ENCODE measurements at places on chromosomes 12 and 14. TPM values are rescaled to one million over a fixed set of nuclear protein-coding genes. Genes with fewer than 3 reads are reported as not detected.

DNA sequence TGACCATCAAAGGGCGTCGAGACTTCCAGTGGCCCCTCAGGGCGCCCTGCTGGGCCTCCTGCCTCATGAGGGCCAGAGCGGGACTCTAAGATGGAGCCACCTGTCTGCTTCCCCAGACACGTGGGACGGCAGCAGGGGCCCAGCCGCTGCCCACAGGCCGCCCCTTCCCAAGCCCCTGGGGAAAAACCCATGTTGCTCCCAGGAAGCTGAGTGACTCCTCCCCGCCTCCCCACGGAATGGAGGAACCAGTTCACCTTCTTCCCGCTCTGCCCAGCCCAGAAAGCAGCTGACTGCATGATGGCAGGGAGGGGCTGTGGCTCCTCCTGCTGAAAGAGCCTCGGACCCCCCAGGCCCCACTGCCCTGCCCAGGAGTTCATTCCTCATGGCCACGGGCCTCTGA, 14.9 kb downstream of the RAB35 start:
- DNase-seq, result no peak

DNA sequence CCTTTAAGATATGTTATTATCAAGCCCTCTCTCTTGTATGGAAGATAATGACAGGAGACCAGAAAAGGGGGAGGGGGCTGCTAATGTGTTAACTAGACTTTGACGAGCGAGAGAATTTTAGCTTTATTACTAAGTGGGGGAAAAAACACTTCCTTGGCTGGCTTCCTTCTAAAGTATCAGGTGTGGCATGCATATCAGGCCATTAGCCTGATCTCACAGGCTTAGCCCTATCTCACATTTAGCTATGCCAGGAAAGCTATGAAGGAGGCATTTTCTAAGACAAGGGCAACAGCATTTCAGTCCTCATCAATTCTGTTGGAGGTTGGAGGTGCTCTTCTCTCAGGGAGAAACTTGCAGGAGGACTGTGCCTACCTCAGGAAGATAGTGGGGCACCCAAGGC, 9.9 kb downstream of the SSPN start:
- DNase-seq, result no peak

DNA sequence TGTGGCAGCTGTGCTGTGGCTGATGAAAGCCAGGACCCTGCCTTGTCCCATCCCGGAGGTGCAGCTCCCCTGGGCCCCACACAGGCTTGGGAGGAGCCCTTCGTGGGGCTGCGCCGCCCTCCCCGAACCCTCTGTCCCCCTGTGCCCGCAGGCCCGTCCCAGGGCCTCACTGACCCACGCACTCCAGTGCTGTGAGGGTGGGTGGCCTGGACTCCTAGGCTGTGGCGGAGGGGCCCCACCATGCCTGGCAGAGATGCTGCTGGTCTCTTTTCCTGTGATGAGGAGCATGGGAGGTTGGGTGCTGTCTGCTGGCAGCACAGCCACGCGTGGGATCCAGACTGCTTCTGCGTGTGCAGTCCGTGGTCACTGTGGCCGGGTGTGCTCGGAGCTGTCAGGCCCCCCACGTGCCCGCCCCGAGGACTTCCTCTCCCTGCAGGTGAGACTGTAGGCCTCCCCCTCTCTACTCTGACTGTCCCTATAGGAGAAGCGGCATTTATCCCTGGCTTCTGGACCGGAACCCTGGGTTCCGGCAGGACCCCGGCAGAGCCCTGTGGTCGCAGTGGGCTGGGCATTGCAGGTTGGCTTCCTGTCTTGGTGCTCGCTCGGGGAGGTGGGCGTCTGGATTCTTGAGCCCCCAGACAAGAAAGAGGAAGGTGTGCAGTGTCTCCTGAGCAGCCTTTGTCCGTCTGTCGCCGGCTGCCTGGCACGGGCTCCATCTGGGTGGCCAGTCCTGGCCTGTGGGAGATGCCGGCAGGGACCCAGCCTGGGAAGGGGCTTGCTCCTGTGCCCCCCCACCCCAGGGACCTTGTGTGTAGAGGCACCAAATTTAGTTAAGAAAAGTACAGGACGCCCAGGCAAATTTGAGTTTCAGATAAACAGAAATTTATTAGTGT, 2.3 kb downstream of the MTA1 start:
- DNase-seq, result no peak

GRCh38 chr12:3216726-3217682, 139.8 kb downstream of the TSPAN9 start:
- peak; percentile 89 for DNase-seq

LTB4R2 gene
- total RNA-seq, result 0.88 TPM

DNA sequence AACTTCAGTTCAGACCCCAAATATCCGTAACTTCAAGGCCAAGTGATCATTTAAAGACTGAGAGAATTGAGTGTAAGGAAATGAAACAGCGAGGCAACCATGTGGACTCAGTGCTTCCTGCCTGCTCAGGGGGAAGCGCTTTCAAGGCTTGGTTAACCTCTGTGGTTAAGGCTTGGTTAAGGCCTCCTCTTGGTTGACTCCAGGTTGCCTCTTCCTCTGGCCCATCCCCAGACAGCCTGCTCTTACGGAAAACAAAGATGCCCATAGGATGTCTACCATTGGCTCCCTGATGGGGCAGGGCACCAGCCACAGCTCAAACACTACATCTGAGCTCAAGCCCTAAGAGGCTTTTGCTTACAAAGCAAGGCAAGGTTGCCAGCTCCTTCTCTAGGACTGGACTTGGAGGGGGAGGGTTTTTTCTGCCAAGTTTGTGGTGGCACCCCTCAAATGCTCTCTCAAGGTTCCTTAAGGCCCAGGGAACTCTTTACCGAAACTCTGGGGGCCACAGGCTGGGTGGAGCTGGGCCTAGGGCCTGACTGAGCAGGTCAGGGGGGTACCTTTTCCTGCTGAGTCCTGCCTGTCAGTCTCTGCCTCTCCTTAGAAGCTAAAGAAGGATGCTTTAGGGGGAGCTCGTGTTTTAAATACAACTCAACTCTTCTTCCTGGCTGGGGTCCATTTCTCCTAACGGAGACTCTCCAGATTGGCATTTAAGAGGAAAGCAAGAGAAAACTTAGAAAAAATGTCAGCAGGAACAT, 13.7 kb downstream of the COL2A1 start:
- DNase-seq, result peak; percentile 3

ARHGAP9 gene
- not detected for total RNA-seq

- DNase-seq, result peak; percentile 93
Measured at GRCh38 chr14:77041881-77042545, 13.5 kb upstream of the IRF2BPL start.

DNA sequence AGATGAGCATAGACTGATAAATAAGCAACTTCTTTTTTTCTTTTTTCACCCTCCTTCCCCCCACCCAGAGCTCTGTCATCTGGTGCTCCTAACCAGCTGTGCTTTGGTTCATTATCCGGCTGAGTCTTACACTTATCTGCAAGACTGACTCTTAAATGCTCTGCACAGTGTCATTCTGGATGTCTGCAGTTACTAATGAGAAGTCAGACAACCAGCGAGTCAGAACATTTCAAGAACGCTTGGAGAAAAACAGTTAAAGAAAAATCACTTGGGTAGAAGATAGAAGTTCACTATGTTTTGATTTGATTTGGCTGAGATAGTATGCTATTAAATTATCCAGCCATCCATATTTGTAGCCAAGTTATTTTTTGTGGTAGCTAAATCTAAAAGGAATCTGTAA, 328.9 kb upstream of the PRICKLE1 start:
- DNase-seq, result no peak

- DNase-seq, result no peak
Measured at GRCh38 chr14:30980980-30981379, 44.5 kb upstream of the AP4S1 start.

- DNase-seq, result no peak
Measured at GRCh38 chr14:31206536-31207286, 882 bp downstream of the HECTD1 start.
